Cortex of kidney (tissue), 1 donor: ENCODE measurements at places on chromosomes 12 and 14.

- DNase-seq = no peak
These were observed 192.1 kb upstream of the AMIGO2 start for GRCh38 chr12:47271800-47272239.

DNA sequence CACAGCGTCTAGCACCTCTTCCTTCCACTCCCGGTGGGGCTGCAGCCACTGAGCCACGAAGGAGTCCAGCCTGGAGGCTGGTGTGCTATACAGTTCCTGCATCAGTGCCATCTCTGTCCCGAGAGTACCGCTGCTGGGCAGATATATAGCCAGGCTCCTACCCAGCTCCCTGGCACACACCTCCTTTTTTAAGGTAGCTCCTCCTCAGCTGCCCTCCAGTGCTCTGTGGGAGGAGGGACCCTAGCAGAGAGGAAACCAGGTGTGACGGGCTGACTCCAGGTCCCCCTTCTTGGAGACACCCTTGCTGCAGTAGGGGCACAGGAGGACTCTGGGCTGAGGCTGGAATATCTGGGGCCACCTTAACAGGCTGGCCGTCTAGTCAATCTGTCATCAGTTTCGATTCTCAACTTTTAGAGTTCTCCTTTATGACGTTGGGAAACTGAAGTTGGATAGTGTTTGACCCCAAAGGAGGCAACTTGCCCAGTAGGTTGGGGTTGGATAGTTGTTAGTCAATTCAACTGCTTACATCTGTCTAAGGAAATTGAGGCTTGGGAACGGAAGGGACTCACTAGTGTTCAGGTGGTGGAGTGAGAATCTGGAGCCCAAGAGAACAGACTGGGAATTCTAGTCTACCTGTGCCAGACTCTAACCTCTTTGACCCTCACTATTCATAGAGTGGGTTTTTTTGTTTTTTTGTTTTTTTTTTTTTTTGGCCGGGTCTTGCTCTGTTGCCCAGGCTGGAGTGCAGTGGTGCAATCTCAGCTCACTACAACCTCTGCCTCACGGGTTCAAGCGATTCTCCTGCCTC lies at the start of gene OASL:
Gene OASL, minus strand, starts transcription at position 386 of the 808 bp plus-strand sequence. Its CDS starts 275 bp downstream, at position 111.
- DNase-seq = no peak

- DNase-seq = no peak
These were observed 74.9 kb downstream of the PRKCH start for GRCh38 chr14:61396279-61396678.

- DNase-seq = no peak
These were observed 4.7 kb downstream of the RPL36AL start for GRCh38 chr14:49615776-49616175.

GRCh38 chr14:99667045-99667444 lies 17.1 kb upstream of the CYP46A1 start:
- no peak for DNase-seq

DNA sequence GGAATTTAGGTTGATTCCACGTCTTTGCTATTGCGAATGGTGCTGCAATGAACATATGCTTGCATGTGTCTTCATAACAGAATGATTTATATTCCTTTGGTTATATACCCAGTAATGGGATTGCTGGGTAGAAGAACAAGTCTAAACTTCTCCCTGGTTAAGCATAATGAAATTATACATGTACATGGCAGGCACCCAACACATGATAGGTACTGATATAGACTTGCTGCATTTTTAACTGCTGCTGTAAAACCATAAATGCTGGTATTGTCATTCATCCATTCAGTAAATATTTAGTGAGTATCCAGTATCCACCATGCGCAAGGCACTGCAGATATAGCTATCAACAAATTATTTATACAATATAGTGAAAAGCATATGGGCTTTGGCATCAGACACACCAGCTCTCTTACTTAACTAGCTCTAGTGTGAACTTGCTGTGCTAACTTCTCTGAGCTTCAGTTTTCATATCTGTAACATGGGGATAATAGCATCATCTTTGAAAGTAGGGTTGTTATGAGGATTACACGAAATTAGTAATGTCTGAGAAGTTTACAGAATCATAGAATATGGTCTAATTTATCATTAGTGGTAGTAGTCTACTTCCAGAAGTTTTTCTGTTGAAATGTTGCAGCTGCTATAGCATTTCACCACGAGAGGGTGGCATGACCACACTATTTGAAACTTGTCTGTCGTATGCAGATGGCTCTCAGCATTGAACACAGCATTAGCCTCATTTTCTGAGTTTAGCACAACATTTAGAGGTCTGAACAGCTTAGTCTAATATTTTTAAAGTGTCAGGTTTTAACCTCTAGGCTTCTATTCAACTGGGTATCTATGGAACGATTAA lies 32.0 kb upstream of the SEL1L start:
- DNase-seq = no peak

DNA sequence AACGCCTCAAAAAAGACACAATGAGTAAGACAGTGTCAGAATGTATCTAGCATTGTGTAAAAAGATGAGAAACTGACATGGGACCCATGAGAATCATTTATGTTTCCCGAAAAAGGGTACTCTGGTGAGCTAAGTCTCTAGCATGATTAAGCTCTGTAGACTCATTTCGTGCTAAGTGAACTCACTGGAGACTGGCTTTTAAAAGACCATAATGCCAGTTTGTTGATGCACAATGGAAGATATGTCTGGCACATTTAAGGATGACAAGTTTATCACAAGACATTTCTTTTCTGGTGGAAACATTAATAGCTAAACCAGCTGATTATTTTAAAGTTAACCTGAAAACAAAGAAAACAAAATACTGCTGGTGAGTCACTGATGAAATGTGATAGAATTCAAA lies 233.5 kb downstream of the SLC2A13 start:
- DNase-seq = no peak

DNA sequence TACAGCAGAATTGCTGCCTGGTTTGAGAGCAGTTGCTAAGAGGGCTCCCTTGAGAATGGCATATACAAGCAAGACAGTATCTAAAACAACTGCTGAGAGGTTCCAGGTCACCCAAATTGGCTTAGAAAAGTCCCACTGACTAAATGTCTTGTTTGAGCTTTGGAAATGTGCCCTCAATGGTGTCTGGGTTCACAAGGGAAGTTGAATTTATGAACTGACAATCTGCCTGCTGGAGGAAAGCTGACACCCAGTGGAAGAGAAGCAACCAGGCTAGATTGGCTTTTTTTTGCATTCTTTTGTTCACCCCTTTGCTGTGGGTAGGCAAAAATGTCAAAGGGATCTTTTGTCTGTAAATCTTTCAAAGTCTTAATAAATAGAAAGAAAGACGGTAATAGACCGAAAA lies 44.6 kb upstream of the NPFF start:
- DNase-seq = no peak

GRCh38 chr12:110927546-110927945 lies 7.2 kb upstream of the MYL2 start:
- no peak for DNase-seq

- DNase-seq = no peak
These were observed 242.1 kb downstream of the CACNA1C start for GRCh38 chr12:2294651-2295475.

DNA sequence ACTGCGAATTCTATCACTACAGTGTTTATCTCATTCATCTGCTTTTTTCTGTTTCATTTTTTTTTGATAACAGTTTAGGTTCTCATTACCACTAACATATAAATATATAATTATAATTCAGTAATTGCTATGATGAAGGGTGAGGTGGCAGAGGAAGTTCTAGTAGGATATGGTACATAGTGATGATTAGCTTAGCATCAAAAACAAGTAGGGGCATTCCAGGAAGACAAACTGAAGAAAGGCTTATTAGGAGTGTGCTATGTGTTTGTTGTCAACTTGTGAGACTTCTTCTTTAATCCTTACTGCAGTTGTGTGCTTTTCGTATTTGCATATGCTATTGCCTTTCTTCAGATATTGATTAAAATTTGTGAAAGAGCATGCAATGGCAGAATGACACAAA lies 20.6 kb downstream of the FUT8 start:
- DNase-seq = no peak

GRCh38 chr14:51715250-51715649 lies 63.5 kb downstream of the FRMD6 start:
- no peak for DNase-seq
